ENCODE measurements at places on chromosomes 1 and 21. TPM values are rescaled to one million over a fixed set of nuclear protein-coding genes. Genes with fewer than 3 reads are reported as not detected.

DNA sequence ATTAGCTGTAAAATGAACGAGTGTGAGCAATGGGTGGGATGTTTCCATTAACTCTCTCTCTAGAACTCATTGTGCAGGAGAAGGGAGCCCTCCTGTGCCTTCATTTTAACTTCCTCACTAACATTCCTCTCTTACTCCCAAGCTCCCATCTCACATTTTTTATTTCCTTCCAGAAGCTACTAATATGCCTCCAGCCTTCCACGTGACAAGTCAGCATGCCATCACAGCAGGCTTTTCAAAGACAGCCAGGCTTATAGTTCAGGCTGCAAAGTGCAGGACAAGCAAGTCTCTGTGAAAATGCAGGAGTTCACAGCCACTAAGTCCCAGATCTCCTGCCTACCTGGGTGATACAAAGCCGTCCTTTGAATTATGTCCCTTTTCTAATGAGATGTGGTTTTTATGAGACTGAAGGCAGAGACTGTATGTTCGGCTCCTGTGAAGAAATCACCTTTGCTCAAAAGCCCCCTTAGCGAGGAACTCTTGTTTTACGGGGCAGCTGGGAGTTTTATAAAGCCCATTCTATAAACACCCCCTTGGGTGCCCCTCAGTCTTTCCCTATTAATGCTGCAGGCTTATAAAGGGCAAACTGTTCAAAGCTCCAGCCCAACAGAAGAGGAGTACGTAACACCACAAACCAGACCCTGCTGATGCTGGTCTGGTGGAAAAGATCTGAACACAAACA is 14.8 kb upstream of the ANGPTL7 start:
- no peak for DNase-seq

Gene OR10Z1
- not detected for total RNA-seq

Gene BTBD19
- 1.4 TPM for total RNA-seq

Gene GNG12
- total RNA-seq: 110 TPM

DNA sequence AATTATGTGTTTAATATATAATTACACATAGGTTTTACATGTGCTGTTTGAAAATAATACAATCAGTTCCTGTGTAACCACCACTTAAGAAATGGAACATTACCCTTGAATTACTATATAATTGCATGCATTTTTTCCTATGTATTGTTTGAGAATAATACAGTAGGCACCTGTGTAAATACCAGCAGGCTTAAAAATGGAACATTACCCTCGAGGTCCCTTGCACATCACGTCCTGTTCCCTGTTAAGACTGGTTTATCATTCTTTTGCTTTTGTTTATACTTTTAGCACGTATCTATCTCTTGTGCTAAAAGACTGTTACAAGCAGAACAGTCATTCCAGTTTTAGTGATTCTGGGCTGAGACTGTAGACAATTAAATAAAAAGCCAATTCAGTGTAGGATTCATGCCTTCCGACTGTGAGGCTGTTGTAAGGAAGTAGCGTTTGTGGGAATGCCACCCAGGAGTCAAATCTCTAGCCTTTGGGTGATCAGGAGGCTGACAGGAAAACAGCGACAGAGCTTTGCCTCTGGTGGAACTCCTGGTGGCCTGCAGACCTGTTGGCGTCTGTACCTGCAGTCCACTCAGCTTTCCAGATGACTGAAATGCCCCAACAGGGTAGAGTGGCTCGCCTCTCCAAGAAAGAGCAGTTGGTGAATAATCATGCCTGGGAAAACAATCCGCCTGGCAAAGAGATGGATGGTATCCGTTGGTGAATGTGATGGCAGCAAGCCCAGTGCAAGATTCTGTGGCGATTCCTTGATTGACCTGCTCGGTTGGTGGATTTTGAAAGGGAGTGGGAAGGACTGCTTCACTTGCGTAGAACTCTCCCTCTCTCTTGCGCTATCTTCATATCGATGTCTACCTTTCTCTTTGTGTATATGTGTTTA is 58.0 kb downstream of the DISC1 start:
- DNase-seq: no peak

- peak; percentile 43 for DNase-seq
Measured at GRCh38 chr1:21261551-21262292, 28.5 kb downstream of the ECE1 start.

DNA sequence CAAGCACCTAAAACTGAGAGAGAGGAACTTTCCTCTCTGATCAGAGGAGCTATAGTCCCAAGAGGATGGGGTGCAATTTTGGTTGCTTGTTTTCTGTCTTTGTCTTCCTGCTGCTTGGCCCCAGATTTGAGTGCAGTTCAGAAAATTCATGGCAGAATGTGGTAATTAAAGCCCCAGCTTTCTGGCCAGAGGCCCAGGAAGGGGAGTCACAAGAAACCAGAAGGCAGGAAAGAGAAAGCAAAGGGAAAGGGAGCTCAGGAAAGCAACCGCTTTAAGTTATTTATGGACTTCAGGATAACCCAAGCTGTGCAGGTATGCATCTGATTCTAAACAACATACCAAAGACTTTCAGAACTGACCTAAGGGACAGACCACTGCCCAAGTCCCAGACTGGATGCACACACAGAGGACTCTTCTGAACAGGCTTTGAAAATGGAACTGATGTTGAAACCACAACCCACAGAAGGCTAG is 88.8 kb downstream of the ST3GAL3 start:
- DNase-seq: no peak

Gene CSF3R
- total RNA-seq: not detected

- no peak for DNase-seq
Measured at GRCh38 chr1:194537521-194537920, 1351.1 kb upstream of the B3GALT2 start.

GRCh38 chr1:75233302-75233929 is 99.2 kb downstream of the LHX8 start:
- peak; percentile 59 for DNase-seq

GRCh38 chr1:89701746-89702241 is 68.9 kb downstream of the LRRC8C start:
- no peak for DNase-seq

DNA sequence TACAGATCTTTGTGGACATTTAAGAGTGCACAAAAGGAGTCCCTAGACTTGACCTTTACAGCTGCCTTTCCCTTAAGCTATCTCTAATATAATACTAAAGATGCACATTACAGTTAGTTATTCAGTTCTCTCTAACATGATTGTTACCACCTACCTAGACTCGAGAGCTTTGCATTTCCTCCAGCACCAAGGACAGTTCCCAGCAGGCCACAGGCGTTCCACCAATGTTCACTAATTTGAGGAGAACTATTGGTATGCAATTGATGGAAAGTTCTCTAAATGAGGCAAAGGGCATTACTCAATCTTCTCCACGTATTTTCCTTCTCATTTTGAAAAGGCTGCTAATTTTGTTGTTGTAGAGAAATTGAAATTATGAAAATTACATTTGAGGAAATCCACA is 5.4 kb upstream of the NTNG1 start:
- DNase-seq: peak; percentile 69

Gene CHAF1B
- 18.7 TPM for total RNA-seq

DNA sequence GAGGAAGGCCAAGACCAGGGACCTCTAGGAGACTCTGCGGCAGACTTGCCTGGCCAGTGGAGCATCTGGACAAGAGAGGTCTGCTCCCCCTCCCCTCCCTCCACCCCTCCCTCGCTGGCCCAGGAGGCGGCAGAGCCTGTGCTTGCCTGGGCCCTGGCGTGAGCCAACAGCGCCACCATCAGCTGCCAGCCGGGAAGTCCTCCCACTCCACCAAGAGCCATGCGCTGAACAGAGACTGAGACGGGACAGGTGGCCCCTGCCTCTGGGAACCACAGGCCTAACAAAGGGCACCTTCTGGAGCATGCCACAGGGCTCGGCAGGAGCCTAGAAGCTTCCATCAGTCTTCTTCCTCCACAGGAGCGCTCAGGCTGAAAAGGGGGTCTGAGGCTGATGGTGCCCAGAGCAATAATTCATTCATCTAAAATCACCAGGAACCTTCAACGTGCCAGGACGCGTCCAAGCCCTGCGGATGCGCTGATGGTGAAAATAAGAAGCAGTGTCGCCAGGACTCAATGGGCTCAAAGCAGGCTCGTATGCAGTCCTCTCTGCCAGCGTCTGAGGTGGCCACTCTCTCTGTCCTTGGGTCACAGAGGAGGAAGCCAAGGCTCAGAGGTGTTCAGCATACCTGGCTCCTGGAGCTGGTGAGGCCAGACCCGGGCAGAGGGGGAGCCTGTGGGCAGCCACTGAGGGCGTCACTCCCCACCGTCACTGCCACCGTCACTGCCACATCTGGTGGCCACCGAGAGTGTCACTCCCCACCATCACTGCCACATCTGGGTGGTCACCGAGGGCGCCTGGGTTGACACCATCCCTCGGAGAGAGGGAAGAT is 161.2 kb downstream of the NPHP4 start:
- peak; percentile 31 for DNase-seq

GRCh38 chr1:72056516-72056915 is 225.8 kb downstream of the NEGR1 start:
- DNase-seq: no peak

DNA sequence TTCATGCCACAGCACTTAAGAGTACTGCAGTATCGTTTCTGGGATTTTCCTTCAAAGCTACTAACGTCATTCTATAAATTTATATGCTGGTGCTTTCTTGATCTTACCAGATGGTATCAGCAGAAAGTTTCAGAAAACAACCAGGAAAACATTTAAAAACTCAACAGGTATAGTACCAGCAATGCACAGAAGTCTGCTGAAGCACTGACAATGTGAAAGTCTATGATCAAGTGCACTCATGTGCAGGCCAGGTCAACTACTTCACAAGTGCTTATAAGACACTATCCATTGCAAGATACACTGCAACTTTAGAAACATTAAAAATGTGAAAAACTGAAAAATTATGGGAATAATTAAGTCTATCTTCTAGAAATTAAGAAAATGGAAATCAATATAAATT is 34.7 kb downstream of the LYST start:
- no peak for DNase-seq

Gene L1TD1
- total RNA-seq: not detected

DNA sequence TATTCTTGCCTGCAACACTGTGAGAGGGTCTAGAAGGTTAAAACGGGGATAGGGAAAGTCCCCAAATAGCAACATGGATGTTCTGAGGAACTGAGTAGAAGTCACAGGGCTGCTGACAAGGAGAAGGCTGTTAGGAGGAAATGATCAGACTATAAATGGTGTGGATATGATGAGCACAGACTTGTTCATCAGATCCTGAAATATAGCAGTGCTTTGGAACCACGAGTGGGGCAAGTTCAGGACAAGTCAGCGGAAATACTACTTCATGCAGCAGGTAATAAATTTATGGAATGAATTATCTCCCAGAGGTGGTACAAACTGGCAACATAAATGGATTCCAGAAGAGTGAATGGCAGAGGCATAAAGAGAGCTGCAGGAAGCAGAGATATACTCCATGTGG is 3.2 kb upstream of the KIAA0040 start:
- no peak for DNase-seq

Gene COL16A1
- 2.6 TPM for total RNA-seq

DNA sequence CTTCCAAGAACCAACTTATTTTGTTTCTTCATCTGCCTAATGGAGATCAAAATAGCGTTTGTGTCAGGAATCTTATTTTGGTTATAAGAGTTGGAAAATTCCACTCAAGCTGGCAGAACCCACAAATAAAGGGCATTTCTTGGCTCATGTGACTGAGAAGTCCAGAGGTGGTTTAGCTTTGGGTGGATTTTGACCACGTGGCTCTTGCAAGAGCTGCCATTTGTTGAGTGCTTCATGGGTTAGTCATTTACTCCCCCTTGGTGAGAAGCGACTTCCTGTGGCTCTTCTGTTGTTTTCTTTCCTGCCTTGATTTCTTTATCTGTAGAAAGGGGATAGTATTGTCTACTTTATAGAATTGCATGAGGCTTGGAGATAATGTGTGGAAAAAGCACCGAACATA is 9.5 kb upstream of the RNF186 start:
- no peak for DNase-seq

- DNase-seq: no peak
Measured at GRCh38 chr1:235161685-235162327, 756 bp upstream of the RBM34 start.

DNA sequence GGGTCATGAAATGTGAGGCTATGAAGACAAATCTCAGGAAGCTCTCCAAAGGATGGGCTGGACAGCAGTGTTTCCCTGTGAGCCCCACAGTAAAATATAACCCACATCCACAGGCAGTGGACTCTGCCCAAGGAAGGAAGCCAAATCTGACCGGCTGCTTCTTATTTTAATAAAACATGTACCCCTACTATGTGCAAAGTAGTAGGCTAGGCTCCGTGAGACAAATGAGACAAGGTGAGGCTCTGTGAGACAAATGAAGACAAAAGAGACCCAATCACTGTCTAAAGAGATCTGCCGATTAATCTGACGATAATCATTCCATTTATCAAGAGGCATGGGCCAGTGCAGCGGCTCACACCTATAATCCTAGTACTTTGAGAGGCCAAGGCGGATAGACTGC is 2.1 kb downstream of the ASAP3 start:
- DNase-seq: no peak

Gene MATN1
- total RNA-seq: 0.47 TPM

GRCh38 chr1:108734171-108734865 is 12.2 kb upstream of the STXBP3 start:
- DNase-seq: no peak

- DNase-seq: no peak
Measured at GRCh38 chr1:5836776-5837440, 155.3 kb downstream of the NPHP4 start.
